ENCODE measurements at places on chromosomes 5 and 9. TPM values are rescaled to one million over a fixed set of nuclear protein-coding genes. Genes with fewer than 3 reads are reported as not detected.

OSMR gene
- total RNA-seq, result not detected

TRIM36 gene
- total RNA-seq, result not detected

FABP6 gene
- not detected for total RNA-seq

GRCh38 chr9:102778746-102779145 lies 216.4 kb upstream of the CYLC2 start:
- H3K27ac ChIP-seq, result no peak overlapping the region
- H3K27me3 ChIP-seq, result no peaks in the 10 kb centered on the region
- no peak overlapping the region for H3K4me3 ChIP-seq
- no peak for DNase-seq

DNA sequence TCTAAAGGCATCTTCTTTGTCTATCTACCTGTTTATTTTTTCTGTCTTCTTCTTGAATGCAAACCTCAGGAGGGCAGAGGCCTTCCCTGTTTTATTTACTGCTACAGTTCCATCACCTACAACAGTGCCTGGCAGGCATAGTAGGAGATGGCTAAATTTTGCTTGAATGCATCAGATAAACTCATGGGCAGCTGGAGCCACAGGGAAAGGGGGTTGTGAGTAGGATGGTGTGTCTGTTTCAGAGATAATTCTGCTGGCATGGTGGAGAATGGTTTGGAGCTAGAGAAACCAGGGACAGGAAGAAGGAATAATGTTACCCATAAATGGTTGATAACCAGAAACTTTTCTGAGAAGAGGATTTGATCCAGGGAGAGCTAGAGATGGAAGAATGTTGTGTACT lies 189.8 kb upstream of the BRINP1 start:
- peaks cover 4% of the 10 kb centered on the region for H3K4me1 ChIP-seq
- DNase-seq, result no peak
- H3K36me3 ChIP-seq, result no peaks in the 10 kb centered on the region
- no peak overlapping the region for H3K4me3 ChIP-seq

- no peaks in the 10 kb centered on the region for H3K27me3 ChIP-seq
- no peak overlapping the region for H3K4me3 ChIP-seq
- DNase-seq, result no peak
- no peak overlapping the region for H3K27ac ChIP-seq
- peaks cover 9% of the 10 kb centered on the region for H3K4me1 ChIP-seq
- H3K36me3 ChIP-seq, result no peaks in the 10 kb centered on the region
Measured at GRCh38 chr9:123534336-123534735, 178.3 kb downstream of the CRB2 start.

Data from activated CD4-positive, alpha-beta memory T cell treated with anti-CD3 and anti-CD28 coated beads, Interleukin-2, amount 10 ng/mL, durations not matched to agents 7 days and 5 days (primary cell).